CD4-positive, alpha-beta T cell treated with Interleukin-15 for 4 hours (primary cell): ENCODE measurements at places on chromosomes 1 and 21.

DNA sequence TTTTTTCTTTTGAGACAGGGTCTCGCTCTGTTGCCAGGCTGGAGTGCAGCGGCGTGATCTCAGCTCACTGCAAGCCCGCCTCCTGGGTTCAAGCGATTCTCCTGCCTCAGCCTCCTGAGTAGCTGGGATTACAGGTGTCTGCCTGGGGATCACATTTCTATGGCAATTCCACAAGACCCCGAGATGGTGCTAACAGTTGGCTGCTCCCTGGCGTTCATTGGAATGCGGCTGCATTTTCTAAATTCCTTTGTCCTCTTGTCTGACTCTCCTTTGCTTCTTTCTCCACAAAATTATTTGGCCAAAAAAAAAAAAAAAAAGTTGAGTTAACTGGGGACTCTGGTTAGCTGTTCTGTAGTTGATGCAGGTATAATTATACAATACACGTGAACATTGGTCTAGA, 176.4 kb downstream of the ETS2 start:
- DNase-seq = no peak

GRCh38 chr1:66262208-66262963, 271.6 kb upstream of the SGIP1 start:
- DNase-seq = no peak

- DNase-seq = no peak
Observed at GRCh38 chr21:45263534-45263933, 24.2 kb downstream of the POFUT2 start.

DNA sequence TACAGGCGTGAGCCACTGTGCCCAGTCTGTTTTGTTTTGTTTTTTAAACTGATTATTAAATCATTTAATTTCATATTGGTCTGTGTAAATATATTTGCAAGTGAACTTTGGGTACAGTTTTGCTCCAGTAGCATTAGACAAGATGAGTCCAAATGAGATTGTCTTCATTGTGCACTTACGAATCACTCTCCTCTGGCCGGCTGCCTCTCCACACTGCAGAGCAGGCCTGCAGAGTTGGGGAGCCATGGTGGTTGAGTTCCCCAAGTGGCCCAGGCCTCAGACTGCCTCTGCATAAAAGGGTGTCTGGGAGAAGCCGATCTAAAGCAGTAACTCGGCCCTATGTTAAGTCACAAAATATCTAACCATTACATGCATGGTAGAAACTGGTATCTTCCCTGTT, 74.8 kb downstream of the ATP5PO start:
- DNase-seq = no peak

DNA sequence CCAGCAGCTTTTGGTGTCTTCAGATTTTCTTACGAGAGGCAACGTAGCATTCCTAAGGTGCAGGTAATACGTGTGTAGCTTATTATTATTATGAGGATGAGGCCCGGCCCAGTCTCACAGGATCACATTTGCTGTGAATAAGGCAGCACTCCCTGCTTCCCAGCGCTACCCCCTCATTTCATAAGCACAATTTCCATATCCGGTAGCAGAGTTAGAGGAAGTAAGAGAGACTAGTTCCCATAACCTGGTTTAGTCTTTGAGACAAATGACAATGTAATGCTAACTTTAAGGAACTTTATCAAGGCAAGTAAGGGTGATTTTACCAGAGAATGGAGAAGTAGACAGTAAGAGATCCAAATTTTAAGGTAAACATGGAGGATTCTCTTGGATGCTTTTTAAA, 14.6 kb upstream of the LMO4 start:
- no peak for DNase-seq

- DNase-seq = no peak
Observed at GRCh38 chr21:42827588-42827987, 51.8 kb downstream of the WDR4 start.

- no peak for DNase-seq
Observed at GRCh38 chr21:38664315-38664714, 141.4 kb upstream of the ETS2 start.

- DNase-seq = peak; percentile 46
Observed at GRCh38 chr1:206905295-206906164, 8.3 kb downstream of the IL24 start.

DNA sequence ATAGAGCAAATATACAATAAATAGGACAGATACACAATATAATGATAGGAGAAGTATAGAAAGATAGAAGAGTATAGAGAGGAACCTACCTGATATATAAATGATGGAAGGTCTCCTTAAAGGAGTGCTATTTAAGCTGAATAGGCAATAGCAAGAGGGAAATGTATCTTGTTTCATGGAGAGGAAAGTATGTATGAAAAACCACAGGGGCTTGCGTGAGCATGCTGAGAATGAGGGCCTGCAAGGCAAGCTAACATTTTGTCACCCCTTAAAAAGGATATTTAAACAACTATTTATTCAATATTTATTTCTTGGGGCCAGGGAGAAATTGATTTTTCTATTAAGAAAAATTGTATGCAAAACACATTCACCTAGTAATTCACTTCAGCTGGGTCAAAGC, 150.9 kb upstream of the ZRANB2 start:
- no peak for DNase-seq

GRCh38 chr21:45383615-45384201, 21.3 kb upstream of the COL18A1 start:
- no peak for DNase-seq

DNA sequence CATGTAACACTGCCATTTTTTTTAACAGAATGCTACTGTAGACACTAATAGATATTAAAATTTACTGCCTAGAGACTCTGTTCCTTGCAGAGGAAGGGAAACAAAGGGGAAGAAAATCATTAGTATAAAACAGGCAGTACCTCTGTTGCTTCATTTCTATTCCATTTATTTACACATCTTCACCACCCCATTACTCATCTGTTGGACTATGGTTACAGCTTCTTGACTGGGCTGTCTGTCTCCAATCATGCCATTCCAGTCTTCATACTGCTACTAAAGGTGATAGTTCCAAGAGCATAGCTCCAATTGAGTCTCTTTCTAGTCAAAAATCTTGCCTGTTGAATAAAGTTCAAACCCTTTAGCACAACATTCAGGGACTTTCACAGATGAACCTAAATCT, 22.2 kb upstream of the GPR25 start:
- DNase-seq = no peak

- DNase-seq = peak; percentile 51
Observed at GRCh38 chr1:74689621-74690363, 16.2 kb upstream of the ERICH3 start.

DNA sequence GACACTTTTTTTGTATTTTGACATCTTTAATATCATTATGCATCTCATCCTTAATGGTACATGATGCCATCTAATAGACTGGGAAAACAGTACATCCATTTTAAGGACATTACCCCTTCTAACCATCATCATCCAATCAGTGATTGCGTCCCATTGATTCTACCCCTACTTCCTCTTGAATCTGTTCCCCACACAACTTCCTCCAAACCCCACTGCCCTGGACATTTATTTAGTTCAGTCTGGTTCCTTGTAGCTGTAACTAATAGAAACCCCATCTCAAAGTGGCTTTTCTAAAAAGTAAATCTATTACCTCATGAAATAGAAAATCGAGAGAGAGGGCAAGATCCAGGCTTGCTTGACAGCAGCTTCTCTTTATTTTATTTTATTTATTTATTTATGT, 2.1 kb upstream of the ITLN1 start:
- no peak for DNase-seq

GRCh38 chr1:161038523-161039153, at the start of gene TSTD1:
TSTD1 (minus strand) TSS chr1:161038964; CDS start chr1:161038889, 75 bp downstream.
- DNase-seq = peak; percentile 84

DNA sequence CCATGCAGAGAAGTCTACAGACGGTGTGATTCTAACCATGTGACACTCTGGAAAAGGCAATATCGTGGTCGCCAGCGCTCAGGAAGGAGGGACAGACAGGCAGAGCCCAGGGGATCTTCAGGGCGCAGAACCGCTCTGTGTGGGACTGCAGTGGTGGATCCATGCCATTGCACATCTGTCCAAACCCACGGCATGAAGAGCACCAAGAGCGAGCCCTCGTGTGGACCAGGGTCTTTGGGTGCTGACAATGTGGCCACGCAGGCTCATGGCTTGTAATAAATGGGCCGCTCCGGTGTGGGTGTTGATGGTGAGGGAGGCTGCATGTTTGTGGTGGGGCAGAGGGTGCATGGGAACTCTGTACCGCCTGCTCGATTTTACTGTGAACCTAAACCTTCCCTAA, 25.3 kb upstream of the POFUT2 start:
- DNase-seq = no peak

DNA sequence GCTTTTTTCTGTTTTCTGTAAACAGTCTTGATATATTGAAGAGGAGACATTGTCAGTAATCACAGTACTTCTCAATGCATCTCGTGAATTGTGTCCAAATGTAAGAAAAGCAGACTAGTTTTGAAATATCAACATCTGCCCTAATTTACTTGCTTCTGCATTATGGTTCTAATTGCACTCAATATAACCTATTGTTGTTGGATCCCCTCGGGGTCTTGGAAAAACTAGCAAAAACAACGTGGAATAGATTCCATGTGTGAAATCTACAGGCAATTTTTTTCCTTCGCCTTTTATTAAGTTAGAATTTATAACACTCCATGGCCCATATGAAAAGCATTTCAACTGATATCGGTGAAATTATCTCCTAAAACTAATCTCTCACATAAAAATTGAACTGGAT, 236.5 kb downstream of the TTLL7 start:
- no peak for DNase-seq

DNA sequence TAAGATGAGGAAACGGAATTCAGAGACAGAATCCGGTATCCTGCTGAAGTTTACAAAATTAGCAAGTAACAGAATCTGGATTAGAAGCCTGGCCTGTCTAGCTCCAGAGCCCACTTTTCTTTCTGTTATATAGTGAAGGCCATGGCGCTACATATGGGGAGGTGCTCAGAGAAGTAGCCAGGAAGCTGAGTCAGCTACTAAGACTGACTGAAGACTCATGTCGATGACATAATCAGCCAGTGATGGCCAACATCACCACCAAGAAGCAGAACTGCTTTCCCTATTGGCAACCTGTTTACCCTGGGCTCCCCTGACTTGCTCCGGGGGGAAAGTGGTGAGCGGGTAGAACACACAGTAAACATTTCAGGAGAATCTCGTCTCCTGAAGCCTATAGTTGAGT, 18.8 kb downstream of the LRRC52 start:
- no peak for DNase-seq

DNA sequence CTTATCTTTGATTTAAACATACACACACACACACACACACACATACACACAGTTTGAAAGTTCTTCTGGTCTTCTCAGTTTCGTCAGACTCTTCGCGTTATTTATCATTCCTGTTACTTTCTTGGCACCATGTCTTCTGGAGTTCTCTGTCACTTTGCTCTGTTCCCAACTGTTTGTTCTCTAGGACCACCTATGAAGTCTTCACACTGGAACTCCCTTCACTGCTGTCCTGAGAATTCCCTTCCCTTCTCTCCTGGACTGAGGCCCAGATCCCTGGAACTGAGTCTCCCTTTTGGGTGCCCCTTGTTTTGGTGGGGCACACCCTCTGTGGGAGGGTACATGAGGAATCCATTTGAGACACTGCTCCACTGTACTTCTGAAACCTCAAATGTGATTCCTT, 30.5 kb downstream of the ALG14 start:
- DNase-seq = no peak

GRCh38 chr1:64019818-64020217, 183.6 kb upstream of the UBE2U start:
- DNase-seq = no peak

GRCh38 chr1:39683591-39684312, 7.5 kb downstream of the HPCAL4 start:
- peak; percentile 71 for DNase-seq

DNA sequence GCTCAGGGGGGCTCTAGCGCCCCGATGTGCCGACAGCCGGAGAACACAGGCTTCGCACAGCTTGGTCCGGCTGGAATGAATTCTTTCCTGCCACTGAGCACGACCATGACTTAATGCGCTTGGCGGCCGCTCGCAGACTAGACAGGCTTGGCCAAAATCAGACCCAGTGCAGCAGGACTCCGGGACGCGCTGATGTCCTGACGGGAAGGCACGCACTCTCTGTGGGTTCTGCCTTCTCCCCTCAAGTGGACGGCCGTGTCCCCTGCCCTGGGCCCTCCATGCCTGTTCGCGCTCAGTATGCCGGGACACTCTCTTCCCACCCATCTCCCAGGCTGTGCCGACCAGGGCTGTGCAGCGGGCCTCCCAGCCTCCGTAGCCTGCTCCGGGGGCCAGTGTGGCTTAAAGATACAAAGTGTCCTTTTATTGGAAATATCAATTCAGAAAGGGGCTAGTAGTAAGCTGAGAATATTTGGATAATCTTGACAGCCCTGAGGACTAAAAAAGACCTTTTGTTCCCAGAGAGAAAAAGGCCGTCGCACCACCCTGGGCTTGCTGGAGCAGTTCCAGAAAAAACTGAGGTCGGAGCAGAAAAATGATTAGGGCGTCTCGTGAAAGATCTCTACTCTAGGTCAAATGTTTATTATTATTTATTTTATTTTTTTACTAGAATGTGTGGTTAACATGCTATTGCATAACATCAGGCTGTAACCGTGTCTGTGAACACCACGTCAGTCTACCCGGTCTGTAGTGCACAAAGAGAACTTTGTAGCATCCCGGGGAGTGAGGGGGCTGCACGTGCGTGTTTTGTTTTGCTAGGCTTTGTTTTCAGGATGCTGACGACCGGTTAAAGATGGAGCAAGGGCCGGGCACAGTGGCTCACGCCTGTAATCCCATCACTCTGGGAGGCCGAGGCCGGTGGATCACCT, 88.1 kb upstream of the ARHGEF16 start:
- DNase-seq = no peak

- DNase-seq = no peak
Observed at GRCh38 chr1:59323879-59324278, 27.0 kb downstream of the FGGY start.

GRCh38 chr1:154446292-154446691, 41.1 kb downstream of the IL6R start:
- no peak for DNase-seq

GRCh38 chr1:17545356-17545755, 5.9 kb downstream of the ARHGEF10L start:
- no peak for DNase-seq

DNA sequence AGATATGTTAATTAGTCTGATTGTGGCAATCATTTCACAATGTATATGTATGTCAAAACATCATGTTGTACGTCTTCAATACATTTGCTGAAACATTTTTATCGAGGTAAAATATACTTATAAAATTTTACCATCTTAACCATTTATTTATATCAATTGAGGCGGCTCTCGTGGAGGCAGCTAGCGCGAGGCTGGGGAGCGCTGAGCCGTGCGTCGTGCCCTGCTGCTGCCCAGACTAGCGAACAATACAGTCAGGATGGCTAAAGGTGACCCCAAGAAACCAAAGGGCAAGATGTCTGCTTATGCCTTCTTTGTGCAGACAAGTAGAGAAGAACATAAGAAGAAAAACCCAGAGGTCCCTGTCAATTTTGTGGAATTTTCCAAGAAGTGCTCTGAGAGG, 202.5 kb upstream of the PBX1 start:
- no peak for DNase-seq

GRCh38 chr21:42543106-42543847, 29.6 kb downstream of the SLC37A1 start:
- no peak for DNase-seq

GRCh38 chr1:2859219-2859880, 57.9 kb upstream of the TTC34 start:
- DNase-seq = no peak

- DNase-seq = peak; percentile 28
Observed at GRCh38 chr1:27348861-27349783, 7.3 kb downstream of the SYTL1 start.

- no peak for DNase-seq
Observed at GRCh38 chr1:54884768-54885167, 2.2 kb downstream of the DHCR24 start.

- DNase-seq = peak; percentile 34
Observed at GRCh38 chr1:26164036-26164860, 4.5 kb downstream of the C1orf232 start.
